Subcutaneous adipose tissue (tissue), 4 donors: ENCODE measurements at places on chromosomes 5 and 9. TPM values are rescaled to one million over a fixed set of nuclear protein-coding genes. Genes with fewer than 3 reads are reported as not detected.

AHRR gene
- total RNA-seq: 0.49 TPM

PCDHB5 gene
- 0.68 TPM for total RNA-seq

SOHLH1 gene
- total RNA-seq: not detected

CDC26 gene
- 30.2 TPM for total RNA-seq

DCAF10 gene
- total RNA-seq: 29.3 TPM

CCDC183 gene
- 2.4 TPM for total RNA-seq

SLC6A19 gene
- not detected for total RNA-seq

IL3 gene
- total RNA-seq: not detected

SLC4A9 gene
- total RNA-seq: not detected

IL5 gene
- total RNA-seq: not detected

PDCD1LG2 gene
- total RNA-seq: 3.8 TPM

AMBP gene
- not detected for total RNA-seq

C9orf50 gene
- total RNA-seq: not detected

PCAT7 gene
- not detected for total RNA-seq

CSF2 gene
- not detected for total RNA-seq

CKMT2 gene
- total RNA-seq: 2.0 TPM

BHMT2 gene
- 26.0 TPM for total RNA-seq
